ENCODE measurements at places on chromosomes 16 and 17.

- DNase-seq, result no peak
These were observed 111.2 kb downstream of the ANKRD11 start for GRCh38 chr16:89378947-89379771.

GRCh38 chr16:71927787-71928186, 32.5 kb downstream of the IST1 start:
- DNase-seq, result no peak

GRCh38 chr16:10964891-10965326, 20.5 kb downstream of the CLEC16A start:
- DNase-seq, result no peak

- DNase-seq, result no peak
These were observed 8.6 kb downstream of the ARHGAP17 start for GRCh38 chr16:25006504-25007056.

- no peak for DNase-seq
These were observed 49.9 kb downstream of the ELAC2 start for GRCh38 chr17:12967962-12968361.

- DNase-seq, result no peak
These were observed 5.9 kb downstream of the PROCA1 start for GRCh38 chr17:28705728-28706334.

DNA sequence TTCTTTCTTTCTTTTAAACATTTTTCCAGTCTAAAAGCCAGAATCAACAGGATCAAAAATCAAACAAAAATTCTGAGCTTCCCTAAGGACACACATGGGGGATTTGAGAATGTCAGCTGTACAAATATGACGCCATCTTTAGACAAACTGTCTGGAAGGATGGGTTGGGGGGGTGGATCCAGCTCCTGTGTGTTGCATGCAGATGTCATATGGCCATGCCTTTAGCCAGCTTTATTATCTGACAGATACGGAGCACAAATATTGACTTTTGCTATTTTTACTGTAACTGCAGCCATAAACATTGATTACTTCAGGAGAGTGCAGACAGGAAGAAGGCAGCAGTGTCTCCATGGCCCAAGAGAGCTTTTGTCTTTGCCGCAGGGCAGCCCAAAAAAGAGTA, 279.4 kb upstream of the ELAC2 start:
- DNase-seq, result no peak

- DNase-seq, result no peak
These were observed 86.8 kb downstream of the CCT6B start for GRCh38 chr17:34874478-34874877.

- peak; percentile 11 for DNase-seq
These were observed 787 bp downstream of the PRKAR1A start for GRCh38 chr17:68512960-68513474.

- DNase-seq, result no peak
These were observed 270.6 kb downstream of the MAF start for GRCh38 chr16:79329967-79330366.

- no peak for DNase-seq
These were observed 4.7 kb upstream of the IGF2BP1 start for GRCh38 chr17:48992444-48992843.

DNA sequence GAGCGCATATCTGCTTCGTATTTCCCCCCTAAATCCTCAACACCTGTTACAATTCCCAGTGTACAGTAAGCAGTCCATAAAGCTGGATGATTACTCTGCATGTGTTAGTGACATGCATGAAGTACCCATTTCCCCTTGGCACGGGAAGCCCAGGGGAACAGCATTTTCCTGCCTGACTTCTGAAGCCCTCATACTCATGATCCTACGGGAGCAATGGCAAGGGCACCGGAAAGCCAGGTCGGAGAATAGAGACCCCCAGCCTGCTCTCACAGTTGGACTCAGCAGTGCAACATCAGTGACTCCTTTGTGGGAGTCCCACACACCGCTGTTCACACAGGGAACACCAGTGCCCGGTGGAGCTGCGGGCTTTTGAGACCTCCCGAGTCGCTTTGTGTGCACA, 336.9 kb downstream of the CDH13 start:
- DNase-seq, result no peak

GRCh38 chr17:64635647-64636305, 26.3 kb downstream of the SMURF2 start:
- DNase-seq, result no peak

DNA sequence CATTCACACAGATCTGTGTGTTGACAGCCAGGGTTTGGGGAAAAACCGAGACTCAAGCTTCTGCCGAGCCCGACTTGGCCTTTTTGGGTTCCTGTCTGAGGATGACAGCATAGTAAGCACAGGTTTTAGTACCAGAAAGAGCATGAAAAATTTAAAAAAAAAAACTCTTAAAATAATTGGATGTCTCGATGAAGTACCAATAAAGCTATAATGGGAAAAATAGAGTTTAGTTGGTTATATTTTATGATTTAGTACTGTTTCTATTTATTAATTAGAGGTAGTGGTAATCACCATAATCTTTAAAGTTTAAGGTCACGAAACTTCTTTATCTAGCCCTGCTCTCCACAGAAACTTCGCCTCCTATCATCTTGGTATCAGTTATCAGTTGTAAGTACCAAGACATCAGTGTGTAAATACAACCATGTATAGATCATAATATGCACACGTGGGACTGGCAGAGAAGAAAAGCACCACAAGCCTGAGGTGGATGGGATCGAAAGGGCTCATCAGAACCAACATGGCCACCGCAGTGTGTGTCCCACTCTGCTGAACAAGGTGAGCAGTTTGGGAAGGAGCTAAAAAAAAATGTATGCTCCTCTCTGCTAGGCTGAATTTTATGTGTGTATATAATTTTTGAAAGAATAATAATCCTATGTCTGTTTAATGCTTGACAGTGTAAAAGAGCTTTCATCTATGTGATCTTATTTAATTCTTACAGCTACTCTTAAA, 14.4 kb upstream of the EEF2K start:
- no peak for DNase-seq

- DNase-seq, result no peak
These were observed 30.7 kb upstream of the GOSR2 start for GRCh38 chr17:46892192-46892703.

DNA sequence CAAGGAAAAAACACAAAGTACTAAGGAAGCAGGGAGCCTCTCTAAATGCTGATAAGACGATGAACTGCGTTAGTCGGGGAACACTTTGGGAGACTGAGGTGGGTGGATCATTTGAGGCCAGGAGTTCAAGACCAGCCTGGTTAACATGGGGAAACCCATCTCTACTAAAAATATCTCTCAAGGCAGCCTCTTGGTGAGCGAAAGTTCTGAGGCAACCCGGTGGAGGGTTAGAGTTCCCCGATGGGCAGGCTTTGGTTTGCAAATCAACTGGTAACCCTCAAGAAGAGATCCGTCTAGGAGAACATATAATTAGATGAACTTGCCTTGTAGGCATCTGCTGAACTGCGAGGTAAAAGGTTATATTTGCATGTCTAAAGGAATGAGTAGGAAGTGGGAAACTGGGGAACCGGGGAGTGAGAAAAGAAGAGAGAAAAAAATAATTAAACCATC, 44.6 kb downstream of the WSB1 start:
- DNase-seq, result no peak

DNA sequence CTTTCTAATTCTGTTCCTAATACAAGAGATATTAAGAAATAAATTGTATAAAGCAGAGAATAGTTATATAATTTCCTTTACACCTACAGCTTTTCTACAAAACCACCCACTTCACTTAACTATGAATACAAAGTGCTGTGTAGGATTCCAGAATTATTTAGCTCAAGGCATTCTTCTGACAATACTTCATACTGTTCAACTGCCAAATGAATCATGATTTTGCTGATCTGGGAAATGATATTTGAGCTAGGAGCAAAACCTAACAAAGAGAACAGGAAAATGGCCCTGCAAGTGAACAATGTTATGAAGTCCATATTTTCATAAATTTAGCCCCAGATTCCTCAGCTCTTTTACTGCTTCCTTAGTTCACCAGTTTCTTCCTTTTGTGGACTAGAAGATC, 12.9 kb downstream of the BBS2 start:
- no peak for DNase-seq

GRCh38 chr16:69106491-69107315, 1.2 kb downstream of the HAS3 start:
- DNase-seq, result no peak

- DNase-seq, result peak; percentile 80
These were observed 726 bp upstream of the SETD1A start for GRCh38 chr16:30956601-30957455.

DNA sequence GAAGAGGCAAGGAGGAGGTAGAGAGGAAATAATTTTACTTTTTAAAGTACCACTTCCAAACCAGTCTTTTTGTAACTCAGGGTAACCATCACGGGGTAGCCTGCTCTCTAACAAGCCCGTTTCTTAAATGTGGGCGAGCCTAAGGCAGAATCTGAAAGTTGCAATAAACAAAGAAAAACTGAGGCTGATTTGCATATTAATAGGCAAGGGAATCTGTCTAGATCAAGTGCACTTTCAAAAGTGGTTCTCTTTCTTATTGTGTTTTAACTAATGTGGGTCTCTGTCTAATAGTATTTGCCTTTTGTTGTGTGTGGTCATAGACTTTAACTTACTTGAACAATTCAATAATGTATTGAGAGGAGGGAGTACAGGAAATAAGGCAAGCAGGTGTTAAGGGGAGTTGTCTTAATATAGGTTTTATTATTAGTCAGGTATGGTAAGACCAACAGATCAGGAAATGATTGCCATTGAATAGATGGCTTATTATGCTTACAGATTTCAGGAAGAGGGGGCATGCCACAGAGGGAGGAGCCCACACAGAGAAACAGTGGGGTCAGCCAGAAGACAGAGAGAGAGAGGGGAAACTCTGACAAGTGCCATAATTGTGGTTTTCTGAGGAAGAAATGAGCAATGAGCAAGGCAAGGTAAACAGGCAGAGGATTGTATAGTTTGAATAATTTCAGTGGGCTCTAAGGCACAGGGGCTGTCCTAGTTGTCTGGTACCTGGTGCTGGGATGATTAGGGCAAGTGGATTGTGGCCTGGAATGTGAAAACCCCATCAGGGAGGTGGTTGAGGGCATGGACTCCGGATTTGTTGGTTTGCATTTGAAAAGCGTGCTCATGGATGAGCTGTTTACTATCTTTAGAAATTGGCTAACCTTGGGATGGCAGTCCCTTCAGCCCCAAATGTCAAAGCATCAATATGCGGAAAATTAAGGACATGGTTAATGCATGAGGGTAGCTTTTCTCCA, 237.2 kb downstream of the TOX3 start:
- DNase-seq, result no peak

- no peak for DNase-seq
These were observed 93.0 kb upstream of the HLF start for GRCh38 chr17:55171634-55172328.

- no peak for DNase-seq
These were observed 52.6 kb downstream of the CCDC57 start for GRCh38 chr17:82160075-82160474.

Measured in NCI-H345 (cell line).